ENCODE measurements at places on chromosomes 2 and 18.

GRCh38 chr2:30481323-30481800 lies 34.3 kb downstream of the LCLAT1 start:
- no peak for ATAC-seq

GRCh38 chr2:199819746-199820145 lies 31.2 kb downstream of the FTCDNL1 start:
- no peak for ATAC-seq

DNA sequence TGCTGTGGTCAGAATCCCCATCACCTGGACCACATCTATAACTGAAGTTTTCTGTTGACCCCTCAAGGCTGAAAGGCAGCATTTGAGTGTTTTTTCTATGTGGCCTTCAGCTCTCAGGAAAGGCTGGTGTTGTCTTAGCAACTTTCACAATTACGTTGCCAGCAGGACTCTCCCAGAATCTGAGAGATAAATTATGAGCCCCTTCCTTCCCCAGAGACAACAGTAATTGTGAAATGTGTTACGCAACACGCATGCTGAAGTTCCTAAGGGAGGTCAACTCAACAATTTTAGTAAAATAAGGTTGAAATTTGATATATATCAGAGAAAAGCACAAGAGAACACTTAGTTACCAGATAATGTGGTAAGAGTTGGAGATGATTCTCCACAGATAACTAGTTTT lies 216.5 kb upstream of the SLC8A1 start:
- ATAC-seq, result no peak

DNA sequence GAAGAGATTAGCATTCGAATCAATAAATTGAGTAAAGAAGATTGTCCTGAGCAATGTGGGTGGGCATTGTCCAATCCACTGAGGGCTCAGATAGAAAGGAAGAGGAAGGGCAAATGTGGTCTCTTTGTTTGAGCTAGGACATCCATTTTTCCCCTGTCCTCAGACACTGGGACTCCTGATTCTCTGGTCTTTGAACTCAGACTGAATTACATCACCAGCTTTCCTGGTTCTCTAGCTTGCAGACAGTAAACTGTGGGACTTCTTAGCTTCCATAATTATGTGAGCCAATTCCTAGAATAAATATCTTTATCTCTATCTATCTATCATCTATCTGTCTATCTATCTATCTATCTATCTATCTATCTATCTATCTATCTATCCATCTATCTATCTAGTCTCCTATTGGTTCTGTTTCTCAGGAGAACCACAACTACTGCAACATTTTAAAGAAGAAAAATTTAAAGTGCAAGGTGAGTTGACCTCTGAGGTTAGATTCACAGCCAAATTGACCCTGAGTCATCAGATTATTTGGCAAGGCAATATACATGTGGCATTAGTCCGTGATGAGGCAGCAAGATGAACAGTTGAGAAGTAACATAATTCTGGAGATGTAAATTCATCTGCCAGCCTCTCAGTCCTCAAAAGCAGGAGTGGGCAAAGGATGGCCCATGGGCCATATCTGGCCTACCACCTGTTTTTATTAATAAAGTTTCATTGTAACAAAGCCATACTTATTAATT lies 191.4 kb downstream of the PDE11A start:
- ATAC-seq, result no peak

DNA sequence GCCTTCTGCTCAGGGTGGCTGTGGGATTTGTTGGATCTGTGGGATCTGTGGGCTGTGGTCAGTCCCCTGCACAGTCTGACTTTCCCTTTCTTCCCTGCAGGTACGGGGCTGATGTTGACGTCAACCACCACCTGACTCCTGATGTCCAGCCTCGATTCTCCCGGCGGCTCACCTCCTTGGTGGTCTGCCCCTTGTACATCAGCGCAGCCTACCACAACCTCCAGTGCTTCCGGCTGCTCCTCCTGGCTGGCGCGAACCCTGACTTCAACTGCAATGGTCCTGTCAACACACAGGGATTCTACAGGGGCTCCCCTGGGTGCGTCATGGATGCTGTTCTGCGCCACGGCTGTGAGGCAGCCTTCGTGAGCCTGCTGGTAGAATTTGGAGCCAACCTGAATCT lies 17.5 kb downstream of the ASB1 start:
- no peak for ATAC-seq

DNA sequence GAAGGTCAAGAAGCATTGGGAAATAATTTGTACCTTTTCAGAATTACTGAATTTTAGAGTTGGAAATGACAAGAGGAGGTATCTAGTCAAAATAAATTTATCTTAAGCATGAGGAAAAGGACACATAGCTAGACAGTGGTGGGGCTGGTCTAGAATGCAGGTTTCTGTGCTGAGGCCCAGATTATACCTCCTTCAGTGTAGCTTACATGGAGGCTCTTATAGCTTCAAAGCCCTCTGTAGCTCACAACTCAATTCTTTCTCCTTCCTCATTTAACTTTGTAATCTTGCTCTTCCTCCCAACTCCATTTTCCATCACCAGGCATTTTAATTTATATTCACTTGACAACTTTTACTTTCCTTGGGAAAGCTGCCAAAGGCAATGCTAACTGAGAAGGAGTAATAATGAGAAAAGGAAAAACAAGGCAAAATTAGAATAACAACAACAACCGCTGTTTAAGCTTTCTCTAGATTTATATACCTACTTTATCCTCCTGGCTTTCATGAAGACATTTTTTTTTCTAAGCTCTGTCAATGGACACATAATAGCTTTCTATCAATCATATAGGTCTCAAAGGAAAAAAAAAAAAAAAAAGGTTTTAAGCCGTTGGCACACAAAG lies 58.5 kb downstream of the CLHC1 start:
- no peak for ATAC-seq

- no peak for ATAC-seq
These were observed 249.9 kb downstream of the CALCRL start for GRCh38 chr2:187198136-187198535.

GRCh38 chr18:23331091-23331920 lies 121.8 kb upstream of the RIOK3 start:
- no peak for ATAC-seq

GRCh38 chr2:179749210-179749609 lies 112.2 kb downstream of the ZNF385B start:
- ATAC-seq, result no peak

DNA sequence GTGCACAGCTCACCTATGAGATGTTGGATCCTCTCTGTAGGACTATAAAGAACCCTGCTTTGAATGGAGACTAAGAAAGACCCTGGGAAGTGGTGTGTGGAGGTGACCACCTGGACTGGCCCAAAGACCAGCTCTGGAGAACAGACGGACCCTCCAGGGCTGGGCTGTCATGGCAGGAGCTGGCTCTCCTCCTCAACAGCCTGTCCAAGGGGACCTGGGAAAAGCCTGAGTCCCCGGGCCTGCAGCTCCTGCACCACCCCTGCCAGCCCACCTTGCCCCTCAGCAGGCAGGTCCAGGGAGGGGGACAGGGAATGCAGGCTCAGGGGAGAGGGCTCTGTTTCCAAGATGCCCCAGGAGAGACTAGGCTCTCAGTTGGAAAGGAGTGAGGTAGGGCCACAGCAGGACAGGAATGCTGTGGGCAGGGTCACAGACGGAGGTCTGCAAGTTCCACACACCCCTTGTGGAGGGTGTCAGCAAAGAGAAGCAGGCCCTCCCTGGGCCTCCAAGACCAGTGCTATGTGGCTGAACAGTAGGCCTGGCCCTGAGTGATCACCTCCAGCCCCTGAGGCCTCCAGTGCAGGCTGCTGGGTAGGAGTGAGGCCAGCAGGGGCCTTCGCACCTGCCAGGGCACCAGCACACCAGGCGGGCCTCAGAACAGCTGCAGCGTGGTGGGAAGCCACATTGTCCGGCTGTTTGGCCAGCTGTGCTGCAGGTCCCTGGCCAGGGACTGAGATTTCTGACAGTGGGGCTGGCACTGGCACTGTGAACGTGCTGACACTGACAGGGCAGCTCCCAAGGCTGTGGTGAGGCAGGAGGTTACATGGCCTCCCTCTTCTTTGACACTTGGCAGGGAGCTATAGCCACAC lies 86.4 kb upstream of the OTOS start:
- ATAC-seq, result no peak

DNA sequence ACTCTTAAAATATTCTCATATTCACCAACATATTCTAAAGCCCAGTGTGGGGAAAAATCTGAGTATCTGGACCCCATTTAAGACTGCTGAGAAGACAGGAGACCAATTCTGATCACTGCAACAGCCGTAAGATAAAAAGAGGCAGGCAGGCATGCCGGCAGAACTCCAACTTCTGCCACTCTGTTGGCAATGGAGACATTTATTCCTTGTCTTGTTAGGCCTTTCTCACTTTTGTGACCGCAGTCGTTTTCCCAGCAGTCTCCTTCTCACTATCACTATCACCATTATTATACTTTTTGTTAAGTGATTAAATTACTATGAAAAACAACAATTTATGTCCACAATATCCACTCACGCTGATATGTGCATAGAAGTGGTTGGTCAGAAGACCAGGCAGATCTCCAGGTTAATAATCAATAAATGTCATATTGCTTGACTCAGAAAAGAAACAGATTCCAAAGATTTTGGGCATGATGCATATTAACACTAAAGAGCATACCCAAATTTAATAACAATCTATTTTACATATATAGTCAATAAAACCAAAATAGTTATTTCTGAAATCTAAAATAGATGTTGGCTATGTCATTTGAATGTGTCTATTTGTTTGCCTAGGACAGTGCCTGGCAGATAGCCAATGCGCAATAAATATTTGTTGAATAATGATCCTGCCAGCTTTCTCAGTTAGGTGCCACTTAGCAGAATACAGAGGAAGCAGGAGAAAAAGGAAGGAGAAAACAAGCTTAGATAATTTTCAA lies 38.2 kb downstream of the SESTD1 start:
- no peak for ATAC-seq

DNA sequence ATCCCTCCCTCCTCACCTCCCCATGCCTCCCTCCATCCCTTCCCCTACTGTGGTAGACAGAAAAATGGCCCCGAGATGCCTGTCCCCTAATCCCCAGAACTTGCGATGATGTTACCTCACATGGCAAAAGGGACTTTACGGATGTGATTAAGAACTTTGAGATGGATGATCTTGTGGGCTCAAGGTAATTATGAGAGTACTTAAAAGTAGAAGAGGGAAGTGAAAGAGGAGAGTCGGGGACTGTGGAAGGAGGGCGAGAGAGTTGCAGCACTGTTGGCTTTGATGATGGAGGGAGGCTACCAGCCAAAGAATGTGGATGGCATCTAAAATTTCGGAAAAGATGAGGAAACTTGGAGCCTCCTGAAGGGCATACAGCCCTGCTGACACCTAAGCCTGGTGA lies 66.5 kb downstream of the AGAP1 start:
- ATAC-seq, result no peak

DNA sequence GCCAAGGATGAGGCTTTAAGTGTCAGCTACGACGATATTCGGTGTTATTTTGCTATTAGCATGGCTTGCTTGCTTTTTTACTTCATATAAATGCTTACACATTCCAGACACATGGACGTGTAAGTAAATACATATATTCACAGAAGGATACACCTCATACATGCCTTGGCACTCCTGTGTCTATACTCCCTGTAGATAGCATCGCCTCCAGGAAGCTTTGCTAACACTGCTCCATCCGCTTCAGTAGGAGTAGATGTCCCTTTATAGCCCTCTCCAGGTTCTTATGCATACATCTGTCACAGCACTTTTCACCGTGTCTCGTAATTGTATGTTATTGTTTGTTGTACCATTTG lies 27.5 kb upstream of the KCTD1 start:
- ATAC-seq, result no peak

DNA sequence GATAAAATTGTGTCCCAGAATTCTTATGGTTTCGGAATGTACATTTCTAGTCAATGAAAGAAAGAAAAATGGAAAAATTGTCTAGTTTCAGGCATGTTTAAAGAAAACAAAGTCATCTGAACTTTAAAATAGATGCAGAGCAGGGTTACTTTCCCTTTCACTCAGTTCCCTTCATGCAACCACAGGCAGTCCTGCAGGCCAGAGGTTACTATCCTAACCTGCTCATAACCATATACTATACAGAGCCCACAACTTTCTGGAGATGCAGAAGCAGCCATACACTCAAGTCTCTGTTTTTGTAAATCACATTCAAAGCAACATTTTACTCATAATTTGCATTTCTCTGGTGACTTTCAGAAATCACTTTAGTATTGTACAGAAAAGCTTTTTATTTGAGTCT lies 690.3 kb downstream of the MBD2 start:
- ATAC-seq, result no peak

DNA sequence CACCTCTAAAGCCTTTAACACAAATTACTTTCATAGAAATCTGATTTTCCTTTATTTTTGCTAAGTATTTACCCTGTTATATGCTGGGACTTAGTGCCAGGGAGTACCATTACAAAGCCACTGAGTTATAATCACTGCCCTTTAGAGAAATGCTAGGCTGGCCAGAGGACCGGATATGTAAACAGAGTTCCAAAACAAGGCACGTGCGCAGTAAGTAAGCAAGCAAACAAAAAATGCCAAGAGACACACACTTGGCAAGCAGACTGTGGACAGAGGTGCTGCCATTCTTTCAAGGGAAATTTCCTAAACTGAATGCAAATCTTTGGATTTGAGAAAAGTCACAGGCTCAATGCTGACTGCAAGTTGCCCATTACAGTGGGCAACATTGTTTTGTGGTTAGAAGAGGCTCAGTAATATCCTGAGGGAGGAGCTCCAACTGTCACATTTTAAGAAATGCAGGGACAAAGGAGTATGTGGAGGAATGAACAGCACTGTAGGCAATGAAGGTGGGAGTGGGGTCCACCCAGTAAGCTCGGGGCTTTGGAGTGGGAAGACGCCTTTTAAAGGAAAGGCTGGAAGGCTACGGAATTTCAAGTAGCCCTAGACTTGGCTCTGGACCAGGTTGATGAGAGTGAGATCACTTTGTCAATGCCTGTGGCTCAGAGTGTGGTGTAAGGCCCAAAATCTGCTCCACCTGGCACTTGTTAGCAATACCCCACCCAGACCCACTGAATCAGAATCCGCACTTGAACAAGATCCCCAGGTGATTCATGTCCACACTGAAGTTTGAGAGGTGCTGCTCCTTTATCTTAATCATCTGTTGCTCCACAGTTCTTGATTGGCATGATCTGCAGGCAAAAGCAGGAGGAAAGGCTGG lies 2.1 kb upstream of the PARD6G start:
- ATAC-seq, result no peak

DNA sequence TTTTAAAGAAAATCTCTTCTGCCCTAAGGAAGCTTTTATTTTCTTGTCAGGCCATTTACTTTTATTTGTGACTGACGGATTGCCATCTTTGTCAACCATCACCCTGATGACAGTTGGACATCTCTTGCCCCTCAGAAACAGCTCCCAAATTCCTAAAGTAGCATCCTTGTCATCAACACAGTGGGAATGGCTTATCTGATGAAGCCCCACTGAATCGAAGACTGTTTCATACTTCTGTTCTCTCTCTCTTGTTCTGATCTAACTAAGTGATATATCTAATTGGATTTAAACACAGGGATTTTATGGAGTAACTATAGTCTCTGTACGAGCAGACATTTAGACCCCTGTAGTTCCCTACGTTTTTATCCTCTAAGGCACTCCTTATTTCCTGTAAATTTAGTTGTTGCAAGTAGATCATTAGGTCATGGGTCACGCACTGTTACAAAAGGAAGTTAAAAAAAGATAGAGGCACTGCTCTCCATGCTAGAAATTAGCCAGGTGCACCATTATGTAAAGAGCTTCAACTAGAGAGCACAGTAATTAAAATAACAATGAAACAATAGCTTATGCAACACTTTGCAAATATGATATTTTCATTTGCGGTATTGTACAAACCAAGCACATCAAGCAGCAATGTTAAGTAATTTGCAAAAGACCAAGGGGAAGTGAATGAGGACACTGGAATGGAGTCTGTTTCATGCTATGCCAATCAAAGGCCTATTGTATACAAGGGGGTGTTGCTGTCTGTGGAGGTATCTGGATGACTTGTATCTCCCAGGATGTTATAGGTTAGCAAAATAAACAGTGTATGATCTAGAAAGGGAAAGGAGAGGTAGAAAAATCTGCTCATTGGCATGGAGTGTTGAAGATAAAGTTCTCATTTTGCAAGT lies 284.7 kb downstream of the LRRTM1 start:
- no peak for ATAC-seq
